ENCODE measurements at places on chromosomes 1 and 21. TPM values are rescaled to one million over a fixed set of nuclear protein-coding genes. Genes with fewer than 3 reads are reported as not detected.

RCSD1 gene
- total RNA-seq: 36.8 TPM

YBEY gene
- 0.53 TPM for total RNA-seq

- no peak overlapping the region for H3K4me3 ChIP-seq
- DNase-seq: no peak
- no peaks in the 10 kb centered on the region for H3K36me3 ChIP-seq
- H3K27me3 ChIP-seq: no peaks in the 10 kb centered on the region
- H3K27ac ChIP-seq: no peak overlapping the region
- H3K4me1 ChIP-seq: no peaks in the 10 kb centered on the region
Observed at GRCh38 chr1:50343323-50343722, 79.9 kb downstream of the DMRTA2 start.

GRCh38 chr1:15347182-15347581 is 62.5 kb upstream of the EFHD2 start:
- no peak overlapping the region for H3K27ac ChIP-seq
- no peaks in the 10 kb centered on the region for H3K27me3 ChIP-seq
- H3K4me3 ChIP-seq: no peak overlapping the region
- H3K36me3 ChIP-seq: no peaks in the 10 kb centered on the region
- DNase-seq: no peak

All from ascending aorta (tissue), 2 donors.